ENCODE measurements at places on chromosomes 16 and 17.

DNA sequence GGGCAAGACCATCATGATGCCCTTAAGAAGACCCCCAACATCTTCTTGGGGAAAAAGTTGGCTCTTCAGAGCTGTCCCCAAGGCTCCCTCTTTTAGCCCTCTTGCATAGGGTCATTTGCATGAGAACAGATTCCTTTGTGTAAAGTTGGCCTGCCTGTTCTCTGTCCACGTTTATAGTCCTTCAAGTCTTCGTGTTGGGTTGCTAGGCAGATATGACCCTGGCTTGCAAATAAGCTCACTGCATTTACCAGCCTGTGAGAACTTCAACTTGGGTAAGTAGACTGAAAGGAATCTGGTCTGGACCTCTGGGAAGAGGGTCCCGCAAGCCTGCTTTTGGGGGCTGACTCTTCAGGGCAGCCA, 2.9 kb downstream of the ARSG start:
- no peak for DNase-seq

GRCh38 chr16:79213214-79213613, 387.3 kb downstream of the MAF start:
- no peak for DNase-seq

GRCh38 chr17:58507123-58507634, 7.3 kb downstream of the MTMR4 start:
- DNase-seq = peak; percentile 63

GRCh38 chr16:55809851-55810250, 23.0 kb downstream of the CES1 start:
- no peak for DNase-seq

- no peak for DNase-seq
These were observed 28.2 kb upstream of the CCL1 start for GRCh38 chr17:34391241-34391640.

DNA sequence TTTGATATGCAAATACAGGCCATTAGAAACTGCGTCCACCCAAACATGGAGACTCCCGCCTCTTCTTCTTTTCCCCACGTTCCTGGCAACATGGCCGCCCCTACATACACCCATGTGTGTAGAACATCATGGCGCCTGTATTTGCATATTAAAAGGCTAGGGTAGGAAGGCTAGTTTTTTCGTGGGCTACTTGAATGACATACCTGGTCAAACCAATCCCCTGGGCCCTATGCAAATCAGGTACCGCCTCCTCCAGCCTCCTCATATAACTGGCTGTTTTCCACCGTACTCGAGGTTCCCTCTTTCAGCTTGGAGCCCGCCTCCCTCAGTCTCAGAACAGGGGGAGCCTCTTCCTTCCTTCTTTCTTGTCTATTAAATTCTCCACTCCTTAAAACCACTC, 840 bp upstream of the CD300LB start:
- DNase-seq = no peak

GRCh38 chr17:77891602-77892001, 66.9 kb upstream of the TNRC6C start:
- no peak for DNase-seq

DNA sequence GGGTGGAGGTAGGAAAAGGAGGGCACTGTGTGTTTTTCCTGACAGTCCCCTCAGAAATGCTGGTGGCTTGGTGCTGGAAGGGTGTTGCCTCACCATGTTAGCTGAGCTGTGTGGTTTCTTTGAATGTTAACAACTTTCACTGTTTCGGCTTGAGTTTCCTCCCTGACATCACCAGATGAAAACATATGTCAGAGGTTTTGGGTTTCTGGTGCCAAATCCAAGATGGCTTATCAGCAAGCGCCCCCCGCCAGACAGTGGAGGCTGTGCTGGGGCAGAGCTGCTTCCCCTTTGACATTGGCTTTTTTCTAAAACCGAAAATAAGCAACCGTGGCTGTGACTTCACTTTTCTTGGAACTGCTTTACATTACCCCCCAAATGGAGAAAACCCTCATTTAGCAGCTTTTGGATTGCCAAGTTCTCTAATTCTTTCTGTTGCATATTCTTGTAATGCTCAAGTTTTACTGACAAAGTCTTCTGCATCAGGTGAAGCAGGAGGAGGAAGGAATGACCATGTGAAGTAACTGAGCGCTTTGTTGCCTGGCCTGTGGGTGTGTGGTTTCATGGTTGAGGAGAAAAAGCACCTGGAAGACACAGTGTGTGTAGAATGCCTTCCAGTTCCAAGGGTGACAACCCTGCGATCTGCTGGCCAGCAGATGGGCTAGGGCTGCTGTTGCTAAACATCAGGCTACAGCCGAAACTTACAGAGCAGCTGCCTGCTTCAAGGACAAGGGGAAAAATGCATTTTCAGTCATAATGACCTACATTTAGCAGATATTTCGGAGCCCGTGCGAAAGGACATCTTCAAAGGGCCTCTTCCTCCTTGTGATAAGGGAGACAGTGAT, 9.7 kb downstream of the RMI2 start:
- DNase-seq = no peak

GRCh38 chr17:28940675-28941074, 10.6 kb downstream of the PHF12 start:
- DNase-seq = no peak

DNA sequence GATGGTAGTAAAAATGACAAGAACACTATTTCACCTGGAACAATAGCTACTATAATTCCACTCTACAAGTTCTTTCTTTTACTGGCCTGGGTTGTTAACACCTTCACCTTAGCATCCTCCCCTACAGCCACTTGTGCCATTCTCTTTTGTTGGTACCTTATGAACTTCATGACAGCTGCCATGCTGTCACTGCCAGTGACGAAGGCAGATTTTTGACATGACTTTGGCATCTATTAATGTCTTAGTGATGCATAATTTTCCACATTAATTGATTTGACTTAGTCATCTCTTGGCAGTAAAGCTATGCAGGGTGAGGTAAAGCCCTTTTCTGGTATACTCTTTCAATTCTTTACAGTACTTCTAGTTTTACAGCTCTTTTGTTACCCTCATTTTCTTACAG, 207.9 kb downstream of the TANC2 start:
- DNase-seq = no peak

DNA sequence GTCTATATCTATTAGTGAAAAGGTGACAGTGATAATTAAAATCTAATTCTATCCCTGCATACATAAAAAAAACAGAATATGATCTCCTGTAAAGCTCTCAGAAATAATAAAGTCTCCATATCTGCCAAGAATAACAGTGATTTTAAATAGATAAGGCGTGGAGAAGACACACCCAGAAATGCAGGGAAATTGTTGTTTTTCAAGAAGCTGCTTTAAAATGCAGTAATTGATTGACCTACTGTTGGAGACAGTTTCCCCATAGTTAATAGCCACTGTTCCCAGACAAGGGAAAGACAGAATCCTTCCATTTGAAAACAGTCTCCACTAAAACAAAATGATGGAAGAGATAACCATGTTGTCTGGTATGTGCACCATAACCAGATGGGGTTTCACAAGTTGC, 571.5 kb upstream of the CDH5 start:
- DNase-seq = no peak

DNA sequence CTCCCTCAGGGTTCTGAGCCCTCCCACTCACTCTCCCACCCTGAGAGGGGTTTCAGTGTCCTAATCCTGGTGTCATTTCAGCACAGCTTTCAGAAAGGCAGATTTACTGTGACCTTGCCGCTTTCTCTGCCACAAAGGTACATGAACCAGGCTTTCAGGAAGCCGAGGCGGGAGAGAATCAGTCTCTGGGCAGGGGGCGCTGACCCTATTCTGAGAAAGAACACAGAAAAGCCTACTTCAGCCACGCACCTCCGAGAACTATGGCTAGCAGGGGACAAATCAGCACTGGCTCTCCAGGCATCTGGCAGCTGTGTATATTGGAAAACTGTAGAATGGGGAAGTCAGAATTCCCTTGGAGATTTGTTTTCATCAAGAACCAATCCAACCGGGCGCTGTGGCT, 57.7 kb upstream of the BCAR1 start:
- no peak for DNase-seq

DNA sequence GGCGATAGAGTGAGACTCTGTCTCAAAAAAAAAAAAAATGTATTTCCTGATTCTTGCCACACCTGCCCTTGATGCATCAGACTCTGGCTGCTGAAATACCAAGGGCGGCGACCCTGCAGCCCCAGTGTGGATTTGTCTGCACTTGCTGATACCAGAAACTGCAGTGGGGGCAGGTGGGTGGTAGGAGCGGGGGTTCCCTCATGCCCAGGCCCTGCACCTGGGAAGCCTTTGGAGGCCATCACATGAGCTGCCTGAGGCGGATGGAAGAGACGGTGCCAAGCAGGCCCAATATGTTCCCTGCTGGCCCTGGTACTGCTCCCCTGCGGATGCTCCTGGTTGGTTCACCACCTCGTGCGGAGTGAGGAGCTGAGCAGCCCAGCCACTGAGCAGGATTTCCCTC, 50.6 kb downstream of the MARF1 start:
- DNase-seq = no peak

GRCh38 chr17:42989141-42989540, 8.8 kb downstream of the RUNDC1 start:
- no peak for DNase-seq

DNA sequence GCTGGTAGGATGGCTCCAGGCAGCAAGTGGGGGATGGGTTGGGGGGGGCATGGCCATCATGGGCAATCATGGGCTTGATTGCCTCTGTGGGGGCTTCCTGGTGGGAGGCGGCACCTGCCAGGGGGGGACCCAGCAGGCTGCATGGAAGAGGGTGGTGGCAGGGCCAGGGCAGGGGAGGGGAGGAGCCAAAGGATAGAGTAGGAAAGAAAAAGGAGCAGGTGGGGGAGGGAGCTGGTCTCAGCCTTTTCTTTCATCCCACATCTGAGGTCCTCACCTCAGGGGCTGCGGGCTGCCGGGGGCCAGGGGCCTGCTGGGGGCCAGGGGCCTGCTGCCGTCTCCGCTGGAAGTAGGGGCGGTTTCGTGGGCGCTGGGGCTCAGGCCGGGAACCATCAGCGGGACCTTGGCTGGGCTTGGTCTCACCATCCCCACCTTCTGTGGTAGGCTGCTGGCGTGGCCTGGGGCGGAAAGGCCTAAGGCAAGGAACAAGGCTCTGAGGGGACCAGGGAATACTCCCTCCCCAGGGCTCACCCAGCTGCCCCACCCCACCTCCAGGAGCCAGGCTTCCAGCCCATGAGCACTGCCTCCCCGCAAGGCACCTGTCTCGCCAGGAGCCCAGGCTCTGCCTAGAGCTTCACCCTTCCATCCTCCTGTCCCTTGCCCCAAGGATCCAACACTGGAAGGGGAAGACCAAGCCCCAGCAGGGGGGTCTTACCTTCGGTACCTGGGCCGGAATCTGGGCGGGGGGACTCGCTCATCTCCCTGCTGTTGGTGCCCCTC, 5.0 kb downstream of the YBX2 start:
- no peak for DNase-seq

- DNase-seq = no peak
These were observed 85.5 kb upstream of the RPL38 start for GRCh38 chr17:74117999-74118421.

GRCh38 chr17:8185582-8186445, 4.2 kb downstream of the BORCS6 start:
- DNase-seq = no peak

GRCh38 chr16:68844211-68844564, 857 bp downstream of the TANGO6 start:
- no peak for DNase-seq

- DNase-seq = peak; percentile 33
These were observed 18.7 kb upstream of the JPH3 start for GRCh38 chr16:87583453-87584131.

Data from brain pericyte (primary cell).